ENCODE measurements at places on chromosomes 11 and 22.

DNA sequence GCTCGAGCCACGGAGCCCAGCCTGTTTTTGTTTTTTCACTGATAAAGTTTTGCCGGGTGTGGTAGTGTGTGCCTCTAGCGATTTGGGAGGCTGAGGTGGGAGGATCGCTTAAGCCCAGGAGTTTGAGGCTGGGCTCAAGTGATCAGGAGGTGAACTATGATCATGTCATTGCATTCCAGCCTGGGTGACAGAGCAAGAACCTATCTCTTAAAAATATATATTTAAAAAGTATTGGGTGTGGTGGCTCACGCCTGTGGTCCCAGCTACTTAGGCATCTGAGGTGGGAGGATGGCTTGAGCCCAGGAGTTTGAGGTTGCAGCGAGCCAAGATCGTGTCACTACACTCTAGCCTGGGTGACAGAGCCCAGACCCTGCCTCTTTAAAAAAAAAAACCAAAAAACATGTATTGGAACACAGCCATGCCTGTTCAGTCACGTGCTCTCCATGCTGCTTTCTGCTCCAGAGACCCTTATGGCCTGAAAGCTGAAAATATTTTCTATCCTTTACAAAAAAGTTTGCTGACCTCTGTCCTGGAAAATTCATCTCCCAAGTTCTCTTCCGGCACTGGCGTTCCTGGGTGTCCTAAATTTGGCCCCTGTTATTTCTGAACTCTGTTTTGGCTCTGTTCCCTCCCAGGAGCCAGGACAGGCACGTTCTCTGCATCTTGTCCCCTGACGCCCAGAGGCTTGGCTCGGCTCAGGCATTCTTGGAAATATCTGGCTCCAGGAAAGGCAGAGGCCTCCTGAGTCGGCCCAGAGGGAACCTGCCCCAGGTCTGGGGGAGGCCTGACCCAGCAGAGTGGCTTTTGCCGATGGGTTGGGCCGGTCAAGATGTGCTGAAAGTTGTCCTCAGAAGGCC, 61.3 kb upstream of the PPP6R3 start:
- DNase-seq, result no peak

- no peak for DNase-seq
Observed at GRCh38 chr11:61602775-61603569, 22.1 kb upstream of the SYT7 start.

DNA sequence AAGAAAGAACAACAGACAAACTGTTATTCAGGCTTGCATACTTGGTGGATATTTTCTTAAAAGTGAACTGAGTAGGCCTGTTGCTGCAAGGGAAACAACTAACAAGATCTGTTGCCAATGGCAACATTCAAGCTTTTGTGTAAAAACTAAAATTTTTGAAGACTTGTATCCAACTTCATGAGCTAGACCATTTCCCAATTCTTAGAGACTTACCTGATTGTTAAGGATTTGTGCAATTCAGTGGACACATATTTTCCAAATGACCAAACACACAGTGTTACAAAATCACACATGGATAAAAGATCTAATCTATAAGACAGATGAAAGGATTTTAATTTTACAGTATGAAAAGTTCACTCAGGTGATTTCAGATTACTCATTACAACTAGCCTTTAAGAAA, 564.1 kb downstream of the CNTN5 start:
- no peak for DNase-seq

- no peak for DNase-seq
Observed at GRCh38 chr22:33747029-33747428, 173.2 kb downstream of the LARGE1 start.

DNA sequence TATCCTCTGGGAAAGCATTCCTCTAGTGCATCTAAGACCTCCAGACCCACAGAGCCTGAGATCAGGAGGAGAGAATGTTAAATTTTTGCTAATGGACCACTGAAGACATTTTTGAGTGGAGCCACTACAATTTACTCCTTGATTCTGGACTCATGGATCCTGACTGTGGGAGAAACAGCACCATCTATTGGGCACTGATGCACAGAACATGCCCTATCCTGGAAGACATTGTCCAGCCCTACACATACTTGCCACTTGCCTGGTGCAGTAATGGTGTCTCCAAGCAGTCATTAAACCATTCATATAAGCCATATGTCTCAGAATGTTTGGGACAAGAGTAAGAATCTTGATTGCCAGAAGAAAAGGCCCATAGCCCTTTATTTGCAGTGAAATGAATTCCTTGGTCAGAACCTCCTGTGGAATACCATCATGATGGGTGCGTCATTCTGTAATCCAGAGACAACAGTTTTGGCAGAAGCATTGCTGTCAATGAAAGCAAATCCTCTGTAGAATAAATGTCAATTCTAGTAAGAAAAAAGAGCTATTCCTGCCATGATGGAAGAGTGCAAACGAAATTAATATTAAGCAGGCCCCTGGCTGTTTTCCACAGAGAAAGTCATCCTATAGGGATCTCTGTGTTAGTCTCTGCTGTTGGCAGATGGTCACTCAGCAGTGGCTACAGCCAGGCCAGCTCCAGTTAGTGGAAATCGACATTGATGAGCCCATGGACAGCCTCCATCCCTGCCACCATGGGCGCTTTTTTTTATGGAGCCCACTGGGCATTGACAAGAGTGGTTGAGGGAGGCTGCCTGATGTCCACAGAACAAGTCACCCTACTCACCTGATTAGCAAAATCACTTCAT, 43.5 kb downstream of the GGTLC2 start:
- DNase-seq, result no peak

DNA sequence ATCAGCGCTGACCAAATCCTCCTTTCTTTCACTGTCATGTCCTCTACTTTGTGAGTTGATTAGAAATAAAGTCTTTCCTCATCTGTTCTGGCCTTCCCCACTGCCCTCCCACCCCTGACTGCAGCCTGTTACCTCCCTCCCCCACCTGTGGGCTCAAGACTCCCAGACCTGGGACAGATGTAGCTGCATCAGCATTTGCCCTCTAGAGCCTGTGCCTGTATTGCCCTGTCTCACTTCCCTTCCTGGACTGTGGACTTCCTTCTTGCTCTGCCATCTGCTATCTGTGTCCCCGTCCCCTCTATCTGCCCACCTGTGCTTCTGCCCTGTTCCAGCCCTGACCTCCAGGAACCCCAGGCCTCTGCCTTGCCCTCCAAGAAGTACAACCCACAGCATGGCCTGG, 122.5 kb downstream of the GALNT18 start:
- DNase-seq, result no peak

DNA sequence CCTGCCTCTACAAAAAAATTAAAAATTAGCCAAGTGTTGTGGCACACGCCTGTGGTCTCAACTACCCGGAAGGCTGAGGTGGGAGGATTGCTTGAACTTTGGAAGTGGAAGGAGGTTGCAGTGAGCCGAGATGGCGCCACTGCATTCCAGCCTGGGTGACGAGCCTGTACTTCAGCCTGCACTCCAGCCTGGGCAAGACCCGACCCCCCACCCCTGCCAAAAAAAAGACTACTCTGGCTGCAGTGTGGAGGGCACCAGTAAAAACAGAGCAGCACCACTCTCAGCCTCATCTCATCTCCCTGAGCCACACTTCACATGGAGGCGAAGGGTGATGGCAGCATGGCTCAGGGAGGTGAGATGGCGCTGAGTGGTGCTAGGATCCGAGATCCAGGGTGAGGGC, 50.3 kb upstream of the THY1 start:
- DNase-seq, result no peak

DNA sequence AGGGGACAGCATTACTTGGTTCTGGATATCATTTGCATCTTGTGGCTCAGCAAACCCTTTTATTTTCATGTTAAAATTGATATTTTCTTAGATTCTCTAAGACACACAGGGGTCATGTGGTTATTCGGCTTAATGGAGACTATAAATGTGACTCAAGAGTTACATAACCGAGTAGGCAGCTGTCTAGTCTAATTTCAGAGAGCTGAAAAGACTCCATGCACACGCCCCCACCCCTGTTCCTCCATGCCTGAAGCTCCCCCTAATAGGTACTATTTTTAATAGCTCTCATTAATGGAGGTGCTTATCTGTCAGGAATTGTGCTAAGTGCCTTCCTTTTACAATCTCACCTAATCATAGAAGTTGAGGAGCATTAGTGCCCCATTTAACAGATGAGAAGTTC, 189.2 kb upstream of the ARHGAP20 start:
- DNase-seq, result no peak

- no peak for DNase-seq
Observed at GRCh38 chr11:110453684-110454354, 24.1 kb downstream of the FDX1 start.

- no peak for DNase-seq
Observed at GRCh38 chr22:38755155-38755910, 465 bp downstream of the SUN2 start.

DNA sequence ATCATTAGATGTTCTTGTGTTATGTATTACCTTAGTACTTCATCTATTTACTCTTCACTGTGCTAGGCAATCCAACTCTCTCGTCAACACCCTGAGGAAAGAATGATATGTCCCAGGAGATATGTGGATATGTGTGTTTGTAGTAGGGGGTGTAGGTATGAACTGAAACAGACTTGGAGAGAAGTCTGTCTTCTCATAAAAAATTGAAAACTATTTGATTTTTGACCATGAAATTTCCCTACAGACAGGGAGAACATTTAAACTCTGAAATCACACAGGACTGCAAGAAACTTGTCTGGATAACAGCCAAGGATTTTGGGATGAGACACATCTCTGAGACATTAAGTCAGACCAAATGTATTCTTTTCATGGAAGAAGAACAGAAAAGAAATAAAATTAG, 967.0 kb upstream of the FAT3 start:
- DNase-seq, result no peak

- DNase-seq, result no peak
Observed at GRCh38 chr11:107549253-107549953, 16.1 kb downstream of the ALKBH8 start.

- no peak for DNase-seq
Observed at GRCh38 chr11:119599864-119600541, 129.0 kb downstream of the NECTIN1 start.

GRCh38 chr22:47966316-47966715, 1203.9 kb downstream of the TBC1D22A start:
- DNase-seq, result no peak

DNA sequence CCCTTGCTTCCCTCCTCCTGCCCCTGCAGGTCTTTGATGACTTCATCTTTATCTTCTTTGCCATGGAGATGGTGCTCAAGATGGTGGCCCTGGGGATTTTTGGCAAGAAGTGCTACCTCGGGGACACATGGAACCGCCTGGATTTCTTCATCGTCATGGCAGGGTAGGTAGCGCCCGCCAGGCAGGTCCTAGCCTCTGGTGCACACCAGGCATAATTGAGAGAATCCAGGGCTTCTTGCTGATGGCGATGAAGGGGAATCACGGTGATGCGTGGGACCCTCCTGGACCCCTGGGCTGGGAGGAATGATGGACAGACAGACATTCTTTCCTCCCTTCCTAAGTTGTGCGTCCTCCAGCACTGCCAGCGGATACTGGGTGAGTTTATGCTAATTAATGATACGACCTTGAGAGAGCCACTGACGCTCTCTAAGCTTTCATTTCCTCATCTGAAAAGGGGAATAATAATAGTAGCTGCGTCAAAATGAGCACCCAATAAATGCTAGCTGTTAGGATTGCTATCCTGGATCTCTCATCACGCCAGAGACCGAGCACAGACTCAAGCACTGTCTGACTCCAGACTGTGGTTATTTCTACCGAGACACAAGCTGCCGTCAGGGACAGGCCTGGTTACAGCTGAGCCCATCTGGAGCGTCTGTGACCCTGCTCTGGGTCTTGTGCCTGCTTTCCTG, 30.1 kb downstream of the CACNA1I start:
- DNase-seq, result no peak

GRCh38 chr11:78149646-78150045, 10.2 kb upstream of the ALG8 start:
- no peak for DNase-seq

- no peak for DNase-seq
Observed at GRCh38 chr11:7611411-7611810, 61.9 kb downstream of the CYB5R2 start.

DNA sequence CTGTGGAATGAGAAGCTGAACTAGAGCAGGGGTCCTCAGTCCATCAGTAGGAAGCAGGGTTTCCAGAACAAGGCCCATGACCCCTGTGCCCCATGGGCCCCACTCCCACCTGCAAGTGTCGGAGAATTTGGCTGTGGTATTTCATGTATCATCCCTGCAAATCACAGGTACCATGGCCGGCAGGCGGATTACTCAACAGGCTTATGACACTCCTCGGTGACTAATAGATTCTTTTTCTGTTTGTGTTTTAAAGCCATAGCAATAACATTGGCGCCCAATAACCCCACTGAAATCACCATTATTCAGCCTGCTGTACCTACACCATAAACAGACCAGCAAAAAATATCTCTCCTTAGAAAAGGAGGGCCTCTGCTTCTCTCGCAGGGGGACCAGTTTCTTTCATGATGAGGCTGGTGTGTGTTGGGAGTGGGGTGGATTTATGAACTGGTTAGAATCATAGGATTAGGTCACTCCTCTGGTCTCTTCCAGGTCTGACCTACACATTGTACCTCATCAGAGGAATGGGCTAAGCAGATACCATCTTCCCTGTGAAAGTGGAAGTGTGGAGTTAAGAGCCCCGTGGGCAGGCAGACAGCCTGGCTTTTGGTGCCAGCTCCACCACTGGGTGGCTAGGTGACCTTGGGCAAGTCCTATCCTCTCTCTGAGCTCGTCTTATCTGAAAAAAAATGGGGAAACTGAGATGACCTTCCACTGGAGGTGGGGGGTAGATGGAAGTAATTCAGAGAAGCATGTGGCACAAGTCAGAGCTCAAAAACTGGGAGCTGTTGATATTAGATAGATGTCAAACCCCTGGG, 60.2 kb upstream of the WNT11 start:
- DNase-seq, result no peak

DNA sequence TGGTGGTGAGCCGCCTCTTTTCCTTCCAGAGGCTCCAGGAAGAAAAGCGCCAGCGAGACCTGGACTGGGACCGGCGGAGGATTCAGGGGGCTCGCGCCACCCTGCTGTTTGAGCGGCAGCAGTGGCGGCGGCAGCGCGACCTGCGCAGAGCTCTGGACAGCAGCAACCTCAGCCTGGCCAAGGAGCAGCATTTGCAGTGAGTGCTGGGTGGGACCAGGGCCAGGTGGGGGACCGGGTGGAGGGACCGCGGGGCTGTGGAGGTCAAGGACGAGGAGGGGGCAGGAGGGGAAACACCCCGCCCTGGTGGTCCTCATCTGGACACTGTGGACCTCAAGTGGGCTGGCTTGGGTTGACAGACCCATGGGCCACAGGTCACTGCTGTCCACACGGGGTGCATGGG, 17.4 kb downstream of the RIBC2 start:
- no peak for DNase-seq

- no peak for DNase-seq
Observed at GRCh38 chr11:63277345-63277943, 34.0 kb upstream of the SLC22A25 start.

DNA sequence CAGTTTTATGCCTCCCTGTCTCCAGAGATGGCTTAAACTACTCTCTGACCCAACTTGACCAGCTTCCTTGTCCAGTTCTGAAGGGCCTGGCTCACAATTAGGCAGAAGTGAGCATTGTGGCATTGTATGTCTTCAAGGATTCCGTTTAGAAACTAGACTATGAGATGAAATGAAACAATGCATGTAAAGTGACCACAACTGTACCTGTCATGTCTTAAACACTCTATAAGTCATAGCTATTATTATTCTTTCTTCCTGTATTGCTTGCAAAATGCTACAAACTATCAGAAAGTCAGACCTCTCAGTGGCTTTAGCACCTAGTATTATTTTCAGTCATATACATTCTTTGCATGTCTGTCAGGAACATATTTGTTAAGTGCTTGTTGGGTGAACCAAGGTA, 127.9 kb upstream of the MTMR2 start:
- DNase-seq, result no peak
